A549 treated with RU486 at 1 μM for 4 hours (cell line): ENCODE measurements at places on chromosomes 7 and 10. TPM values are rescaled to one million over a fixed set of nuclear protein-coding genes. Genes with fewer than 3 reads are reported as not detected.

Gene PLCE1
- 5.1 to 6.2 TPM (median 5.6 TPM) in 5 replicates for total RNA-seq

Gene OPN1SW
- not detected in 5 replicates for total RNA-seq

Gene CDK14
- 0.07 to 0.22 TPM (median 0.16 TPM) in 4 of 5 replicates, not detected in the other for total RNA-seq

Gene NUDT13
- total RNA-seq = 1.8 to 3.0 TPM (median 2.3 TPM) in 5 replicates

Gene UNC5B
- total RNA-seq = 0.48 to 0.83 TPM (median 0.76 TPM) in 5 replicates

Gene KIFBP
- total RNA-seq = 29.5 to 41.0 TPM (median 37.9 TPM) in 5 replicates

Gene MRPS17
- 25.3 to 32.2 TPM (median 26.6 TPM) in 5 replicates for total RNA-seq

Gene NPS
- not detected in 5 replicates for total RNA-seq

Gene MALRD1
- not detected in 5 replicates for total RNA-seq

Gene KCND2
- not detected in 5 replicates for total RNA-seq
